ENCODE measurements at places on chromosomes 3 and 15.
A peak's percentile ranks its signal among the peaks of the same experiment; 100 is the strongest.

- DNase-seq: no peak
Observed at GRCh38 chr15:80985981-80986380, 3.6 kb downstream of the MESD start.

- no peak for DNase-seq
Observed at GRCh38 chr15:63764124-63764803, 69.5 kb downstream of the HERC1 start.

- DNase-seq: no peak
Observed at GRCh38 chr15:41411441-41411840, 5.5 kb upstream of the RTF1 start.

- DNase-seq: no peak
Observed at GRCh38 chr3:129824926-129825541, 68.5 kb downstream of the TMCC1 start.

DNA sequence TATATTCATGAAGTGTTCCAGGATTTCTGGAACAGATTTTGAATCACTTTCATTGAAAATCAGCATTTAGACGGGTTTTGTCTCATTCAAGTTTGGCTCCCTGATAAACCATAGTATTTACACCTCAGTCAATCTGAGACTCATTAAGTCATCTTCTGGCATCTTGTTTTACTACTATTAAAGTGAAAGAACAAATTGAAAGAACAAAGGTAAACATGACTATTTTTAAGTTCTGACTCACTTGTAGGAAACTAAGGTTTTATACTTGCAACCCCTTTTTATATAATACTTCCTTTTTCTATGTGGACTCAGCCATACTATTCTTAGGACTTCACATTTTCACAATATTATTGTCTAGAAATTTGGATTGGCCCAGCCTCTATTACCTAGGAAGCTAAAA, 854.4 kb downstream of the SQOR start:
- DNase-seq: no peak

DNA sequence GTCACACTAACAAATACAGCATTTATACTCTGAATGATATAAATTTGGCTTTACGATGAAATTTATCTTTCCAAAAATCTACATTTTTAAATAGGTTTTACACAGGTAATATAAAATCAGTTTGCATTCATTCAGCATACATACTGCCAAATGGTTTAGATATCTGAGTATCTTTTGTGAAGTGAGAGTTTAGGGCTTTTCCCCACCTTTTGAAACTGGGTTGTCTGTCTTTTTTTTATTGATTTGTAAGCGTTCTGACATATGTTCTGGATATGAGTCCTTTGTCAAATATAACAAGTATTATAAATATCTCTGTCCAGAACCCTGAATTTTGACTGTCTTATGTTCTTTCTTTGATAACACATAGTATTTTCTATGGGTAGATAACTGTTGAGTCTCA, 42.4 kb downstream of the GABPB1 start:
- DNase-seq: no peak

GRCh38 chr3:127183931-127184869, 8.7 kb upstream of the PRR23E start:
- DNase-seq: no peak

DNA sequence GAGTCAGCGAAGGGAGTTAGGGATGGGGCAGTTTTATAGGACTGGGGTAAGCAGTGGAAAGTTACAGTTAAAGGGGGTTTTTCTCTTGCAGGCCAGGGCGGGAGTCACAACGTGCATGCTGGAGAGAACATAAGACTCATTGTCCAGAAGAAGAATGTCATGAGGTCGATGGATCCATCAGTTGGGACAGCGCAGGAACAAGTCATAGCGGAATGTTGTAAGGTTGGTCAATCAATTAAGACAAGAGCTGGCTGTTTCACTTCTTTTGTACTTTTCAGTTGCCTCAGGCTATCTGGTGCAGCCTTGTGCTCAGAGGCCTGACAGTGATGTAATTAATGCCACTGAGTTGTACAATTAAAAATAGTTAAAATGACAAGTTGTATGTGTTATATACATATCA, 165.6 kb downstream of the OCA2 start:
- no peak for DNase-seq

DNA sequence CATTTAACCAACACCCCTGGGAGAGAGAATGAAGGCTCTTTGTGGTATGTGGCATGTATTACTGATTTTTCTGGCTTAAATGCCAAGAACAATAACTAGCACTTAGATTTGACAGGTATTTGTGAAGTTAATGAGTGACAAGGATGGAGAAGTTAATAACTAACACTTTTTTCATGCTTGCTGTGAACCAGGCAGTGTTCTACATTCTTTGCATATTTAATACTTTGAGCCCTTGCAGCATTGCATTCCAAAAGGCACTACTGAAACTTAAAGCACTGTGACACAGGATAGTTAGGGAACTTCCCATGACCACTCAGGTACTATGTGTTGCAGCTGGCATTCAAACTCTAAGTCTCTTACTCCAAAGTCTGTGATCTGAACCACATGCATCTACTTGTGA, 650.6 kb downstream of the ZPLD1 start:
- DNase-seq: no peak

- DNase-seq: no peak
Observed at GRCh38 chr3:149647812-149648211, 10.0 kb downstream of the WWTR1 start.

DNA sequence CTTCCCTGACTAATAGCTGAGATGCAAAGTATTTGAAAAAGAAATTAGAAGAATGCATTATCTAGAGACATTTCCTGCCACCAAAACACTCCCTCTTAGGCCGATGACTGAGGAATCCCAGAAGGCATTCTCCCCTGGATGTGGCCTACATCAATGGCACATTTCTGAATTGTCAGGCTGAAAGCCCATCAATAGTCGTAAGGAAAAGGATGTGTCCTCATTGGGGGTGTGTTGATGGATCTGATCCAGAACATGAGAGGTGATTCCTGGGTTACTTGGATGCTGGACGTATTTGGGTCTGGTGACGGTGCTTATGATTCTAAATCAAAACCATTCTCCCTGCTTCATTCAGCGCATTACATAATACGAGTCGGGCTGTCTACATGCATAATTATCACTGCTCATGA, 216.9 kb upstream of the CDIN1 start:
- DNase-seq: no peak

- DNase-seq: no peak
Observed at GRCh38 chr15:32704395-32704981, 13.3 kb upstream of the GREM1 start.

- DNase-seq: no peak
Observed at GRCh38 chr3:57718118-57718517, 25.2 kb upstream of the DENND6A start.

DNA sequence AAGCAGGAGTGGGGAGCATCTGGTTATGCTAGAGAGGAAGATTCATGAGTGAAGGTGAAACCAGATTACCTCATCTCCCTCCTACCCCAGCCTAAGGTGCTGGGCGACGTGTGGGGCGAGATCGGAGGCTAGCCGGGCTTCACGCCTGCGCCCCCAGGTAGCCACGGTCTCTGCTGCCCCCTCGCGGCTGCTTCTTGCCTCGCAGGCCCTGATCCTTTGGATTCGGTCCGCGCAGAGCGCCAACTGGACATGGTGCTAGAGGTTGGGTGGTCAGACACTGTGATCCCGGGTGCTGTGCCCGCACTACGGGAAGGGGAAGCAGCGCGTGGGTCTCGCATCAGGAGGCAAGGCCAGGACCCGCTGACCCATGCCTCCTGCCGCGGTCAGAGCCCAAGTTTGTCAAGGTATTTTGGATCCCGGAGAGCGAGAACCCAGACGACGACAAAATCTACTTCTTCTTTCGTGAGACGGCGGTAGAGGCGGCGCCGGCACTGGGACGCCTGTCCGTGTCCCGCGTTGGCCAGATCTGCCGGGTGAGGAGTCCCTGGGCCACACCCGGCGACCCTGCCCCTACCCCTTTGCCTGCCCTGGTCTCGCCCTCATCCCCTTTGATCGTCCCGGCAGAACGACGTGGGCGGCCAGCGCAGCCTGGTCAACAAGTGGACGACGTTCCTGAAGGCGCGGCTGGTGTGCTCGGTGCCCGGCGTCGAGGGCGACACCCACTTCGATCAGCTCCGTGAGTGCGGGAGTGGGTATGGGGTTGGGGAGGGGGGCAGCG, 4.2 kb downstream of the SEMA3B start:
- DNase-seq: peak; percentile 91

DNA sequence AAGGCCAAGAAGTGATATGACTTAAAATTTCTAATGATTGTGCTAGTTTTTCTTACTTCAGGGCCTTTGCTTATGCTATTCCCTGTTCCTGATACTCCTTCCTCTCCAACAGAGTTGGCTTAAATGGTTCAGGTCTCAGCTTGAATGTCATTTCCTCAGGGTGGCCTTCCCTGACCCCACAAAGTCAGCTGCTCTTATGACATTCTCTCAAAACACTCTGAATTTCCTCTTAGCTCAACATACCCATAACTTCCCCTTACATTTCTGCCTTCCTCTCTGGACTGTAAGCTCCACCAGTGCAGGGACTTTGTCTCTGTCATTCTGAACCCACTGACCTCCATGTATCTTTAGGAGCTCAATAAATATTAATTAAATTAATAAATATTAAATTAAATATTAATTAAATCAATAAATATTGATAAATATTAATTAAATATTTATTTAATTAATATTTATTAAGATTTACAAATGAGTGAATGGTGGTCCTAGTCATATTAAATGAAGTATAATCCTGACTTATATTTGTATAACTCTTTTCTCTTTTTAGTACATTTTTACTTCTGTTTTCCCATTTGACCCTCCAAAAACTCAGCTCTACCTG, 17.9 kb upstream of the TMCC1 start:
- DNase-seq: no peak

DNA sequence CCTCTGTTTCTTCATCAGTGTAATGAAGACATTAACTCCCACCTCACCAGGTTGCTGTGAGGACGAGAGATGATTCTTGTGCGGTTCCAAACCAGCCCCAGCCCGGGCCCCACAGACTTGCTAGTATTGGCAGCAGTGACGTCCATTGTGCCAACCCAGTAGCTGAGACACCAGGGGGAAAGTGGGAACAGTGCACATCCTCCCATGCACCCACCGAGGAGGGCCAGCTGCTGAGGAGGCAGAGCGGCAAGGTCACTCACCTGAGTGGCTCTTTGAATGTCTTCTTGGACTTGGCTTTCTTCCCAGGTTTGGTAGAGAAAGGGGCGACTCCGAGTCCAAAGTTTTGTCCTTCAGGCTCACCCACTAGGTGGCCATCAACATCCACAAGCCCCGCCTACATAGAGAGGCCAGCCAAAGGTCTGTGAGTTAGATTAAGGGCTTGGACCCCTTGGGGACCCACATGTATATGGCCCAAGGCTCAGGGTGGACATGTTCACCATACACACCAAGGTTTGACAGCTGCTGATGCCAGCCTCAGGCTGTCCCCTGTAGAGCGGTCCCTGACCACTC, 38.0 kb downstream of the KIF9 start:
- DNase-seq: no peak

DNA sequence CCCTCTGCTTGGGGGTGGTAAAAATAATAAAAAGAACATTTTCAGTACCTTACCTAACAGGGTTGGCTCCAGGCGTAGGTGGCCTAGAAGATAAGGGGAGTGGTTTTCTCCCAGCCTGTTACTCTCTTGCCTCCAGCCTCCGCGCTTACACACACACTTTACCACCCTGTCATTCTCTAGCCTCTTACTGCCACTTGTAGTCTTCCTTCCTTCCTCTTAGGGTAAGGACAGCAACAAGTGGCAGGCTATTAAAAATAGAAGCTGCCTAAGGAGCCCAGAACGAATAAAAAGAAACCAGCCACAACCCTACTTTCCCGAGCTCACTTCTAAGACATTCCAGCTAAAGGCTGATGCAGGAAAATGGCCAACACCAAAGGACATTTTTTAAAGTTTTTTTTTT, 9.6 kb upstream of the LIPH start:
- no peak for DNase-seq

DNA sequence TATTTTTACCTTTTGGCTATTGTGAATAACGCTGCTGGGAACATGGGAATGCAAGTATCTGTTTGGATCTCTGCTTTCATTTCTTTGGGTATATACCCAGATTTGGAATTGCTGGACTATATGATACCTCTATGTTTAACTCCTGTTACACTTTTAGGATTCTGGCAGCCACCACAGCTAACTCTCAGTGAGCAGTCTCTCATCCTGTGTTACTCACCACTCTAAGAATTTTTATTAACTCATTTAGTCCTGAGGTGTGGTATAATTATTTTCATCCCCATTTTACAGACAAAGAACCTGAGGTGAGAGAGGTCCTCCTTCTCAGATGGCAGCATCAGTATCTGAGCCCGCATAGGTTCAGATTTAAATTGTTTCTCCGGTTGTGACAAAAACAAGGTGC, 1.1 kb downstream of the SPATA12 start:
- DNase-seq: no peak

- DNase-seq: no peak
Observed at GRCh38 chr15:36591536-36592411, 12.3 kb downstream of the CDIN1 start.

DNA sequence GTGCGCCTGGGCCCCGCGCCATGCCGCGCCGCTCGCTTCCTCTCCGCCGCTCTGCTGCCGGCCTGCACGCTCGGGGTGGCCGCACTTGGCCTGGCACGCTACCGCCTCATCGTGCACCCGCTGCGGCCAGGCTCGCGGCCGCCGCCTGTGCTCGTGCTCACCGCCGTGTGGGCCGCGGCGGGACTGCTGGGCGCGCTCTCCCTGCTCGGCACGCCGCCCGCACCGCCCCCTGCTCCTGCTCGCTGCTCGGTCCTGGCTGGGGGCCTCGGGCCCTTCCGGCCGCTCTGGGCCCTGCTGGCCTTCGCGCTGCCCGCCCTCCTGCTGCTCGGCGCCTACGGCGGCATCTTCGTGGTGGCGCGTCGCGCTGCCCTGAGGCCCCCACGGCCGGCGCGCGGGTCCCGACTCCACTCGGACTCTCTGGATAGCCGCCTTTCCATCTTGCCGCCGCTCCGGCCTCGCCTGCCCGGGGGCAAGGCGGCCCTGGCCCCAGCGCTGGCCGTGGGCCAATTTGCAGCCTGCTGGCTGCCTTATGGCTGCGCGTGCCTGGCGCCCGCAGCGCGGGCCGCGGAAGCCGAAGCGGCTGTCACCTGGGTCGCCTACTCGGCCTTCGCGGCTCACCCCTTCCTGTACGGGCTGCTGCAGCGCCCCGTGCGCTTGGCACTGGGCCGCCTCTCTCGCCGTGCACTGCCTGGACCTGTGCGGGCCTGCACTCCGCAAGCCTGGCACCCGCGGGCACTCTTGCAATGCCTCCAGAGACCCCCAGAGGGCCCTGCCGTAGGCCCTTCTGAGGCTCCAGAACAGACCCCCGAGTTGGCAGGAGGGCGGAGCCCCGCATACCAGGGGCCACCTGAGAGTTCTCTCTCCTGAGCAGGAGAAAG, 951 bp downstream of the GPR62 start:
- peak; percentile 32 for DNase-seq

DNA sequence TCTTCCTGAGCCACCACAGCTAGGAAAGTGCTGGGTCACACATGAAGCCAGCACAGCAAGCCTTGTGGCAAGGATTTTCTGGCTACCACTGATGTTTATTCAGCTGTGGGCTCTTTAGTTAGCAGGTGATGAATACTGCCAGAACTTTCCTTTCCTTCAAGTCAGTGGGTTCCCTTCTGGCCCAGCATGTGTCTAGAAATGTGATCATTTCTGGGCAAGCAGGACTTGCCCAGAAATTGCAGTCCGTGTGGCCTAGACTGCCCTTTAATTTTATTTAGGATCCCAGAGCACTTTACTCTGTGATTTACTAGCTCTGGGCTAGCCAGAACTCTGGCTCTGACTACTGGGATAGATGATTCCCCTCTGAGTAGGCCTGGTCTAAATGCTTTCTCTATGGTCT, 397.5 kb downstream of the ZIC4 start:
- DNase-seq: no peak
